ENCODE measurements at places on chromosomes 6 and 20. TPM values are rescaled to one million over a fixed set of nuclear protein-coding genes. Genes with fewer than 3 reads are reported as not detected.

NDUFAF5 gene
- 15.2 TPM for total RNA-seq

TGM3 gene
- not detected for total RNA-seq

PROKR2 gene
- total RNA-seq: not detected

LSM2 gene
- total RNA-seq: 44.6 TPM

TREML2 gene
- not detected for total RNA-seq

SLC9A8 gene
- total RNA-seq: 6.8 TPM

KCNK16 gene
- not detected for total RNA-seq

HSPA1L gene
- 0.85 TPM for total RNA-seq

OOEP gene
- not detected for total RNA-seq

RBPJL gene
- total RNA-seq: not detected

GGTLC1 gene
- total RNA-seq: not detected

TNXB gene
- 0.36 TPM for total RNA-seq

CPNE1 gene
- 156 TPM for total RNA-seq

CLDN20 gene
- not detected for total RNA-seq

MYLK4 gene
- total RNA-seq: 0.38 TPM

ERVFRD-1 gene
- not detected for total RNA-seq

PRR18 gene
- not detected for total RNA-seq

OVOL2 gene
- not detected for total RNA-seq

ADAM33 gene
- not detected for total RNA-seq

PRDM1 gene
- 0.94 TPM for total RNA-seq

HLA-DRB5 gene
- total RNA-seq: 0.19 TPM

C6orf132 gene
- total RNA-seq: 0.85 TPM

GLP1R gene
- not detected for total RNA-seq

OARD1 gene
- 8.8 TPM for total RNA-seq

C4B gene
- total RNA-seq: 1.8 TPM

COQ3 gene
- total RNA-seq: 3.0 TPM

EIF2S2 gene
- 115 TPM for total RNA-seq

TMC2 gene
- total RNA-seq: not detected

RAB44 gene
- under 0.01 TPM for total RNA-seq

EPPIN gene
- total RNA-seq: not detected

ACSS1 gene
- total RNA-seq: 6.1 TPM

SIRPB1 gene
- total RNA-seq: 1.0 TPM

PRSS35 gene
- total RNA-seq: 0.09 TPM

SNPH gene
- 7.6 TPM for total RNA-seq

MUC22 gene
- not detected for total RNA-seq

APCDD1L gene
- total RNA-seq: 0.09 TPM

BPIFB4 gene
- not detected for total RNA-seq

FYN gene
- 127 TPM for total RNA-seq

RAD21L1 gene
- total RNA-seq: under 0.01 TPM

POM121L2 gene
- not detected for total RNA-seq

NRSN1 gene
- not detected for total RNA-seq

CNR1 gene
- under 0.01 TPM for total RNA-seq

BNIP5 gene
- total RNA-seq: not detected

TBC1D20 gene
- total RNA-seq: 24.7 TPM

HLA-DQA2 gene
- total RNA-seq: not detected

FAM83C gene
- not detected for total RNA-seq

All from endothelial cell of coronary artery (primary cell).